Esophagus muscularis mucosa (tissue), 4 donors: ENCODE measurements at places on chromosomes 12 and 14.
A peak's percentile ranks its signal among the peaks of the same experiment; 100 is the strongest.

DNA sequence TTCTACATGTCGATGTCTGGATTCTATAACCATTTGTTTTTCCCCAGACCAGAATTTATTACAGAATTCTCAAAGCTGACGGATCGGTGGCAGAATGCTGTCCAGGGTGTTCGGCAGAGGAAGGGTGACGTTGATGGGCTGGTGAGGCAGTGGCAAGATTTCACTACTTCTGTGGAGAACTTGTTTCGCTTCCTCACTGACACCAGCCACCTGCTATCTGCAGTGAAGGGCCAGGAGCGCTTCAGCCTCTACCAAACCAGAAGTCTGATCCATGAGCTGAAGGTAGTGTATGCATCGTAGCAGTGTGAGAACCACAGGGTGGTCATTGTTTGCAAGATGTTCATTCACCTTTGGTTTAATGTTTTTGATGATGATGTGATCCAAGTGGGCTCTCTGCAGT, 124.0 kb downstream of the ESR2 start:
- no peak for DNase-seq

DNA sequence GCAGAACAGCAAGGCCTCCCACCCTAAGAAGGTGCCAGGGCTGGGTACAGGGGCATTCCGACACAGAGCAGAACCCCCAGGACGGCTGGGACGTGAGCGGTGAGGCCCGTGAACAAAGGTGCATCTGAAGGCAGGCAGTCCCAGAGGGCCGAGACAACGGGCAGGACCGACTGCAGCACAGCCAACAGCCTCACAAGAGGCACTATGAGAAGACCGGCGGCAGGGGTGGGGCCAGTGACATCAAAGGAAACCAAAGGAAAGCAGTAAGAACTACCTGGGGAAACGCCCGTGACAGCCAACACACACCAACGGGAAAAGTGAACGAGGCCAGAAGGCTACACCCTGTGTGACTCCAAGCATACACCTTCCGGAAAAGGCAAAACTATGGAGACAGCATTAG, 9.1 kb downstream of the BTBD6 start:
- DNase-seq, result no peak

DNA sequence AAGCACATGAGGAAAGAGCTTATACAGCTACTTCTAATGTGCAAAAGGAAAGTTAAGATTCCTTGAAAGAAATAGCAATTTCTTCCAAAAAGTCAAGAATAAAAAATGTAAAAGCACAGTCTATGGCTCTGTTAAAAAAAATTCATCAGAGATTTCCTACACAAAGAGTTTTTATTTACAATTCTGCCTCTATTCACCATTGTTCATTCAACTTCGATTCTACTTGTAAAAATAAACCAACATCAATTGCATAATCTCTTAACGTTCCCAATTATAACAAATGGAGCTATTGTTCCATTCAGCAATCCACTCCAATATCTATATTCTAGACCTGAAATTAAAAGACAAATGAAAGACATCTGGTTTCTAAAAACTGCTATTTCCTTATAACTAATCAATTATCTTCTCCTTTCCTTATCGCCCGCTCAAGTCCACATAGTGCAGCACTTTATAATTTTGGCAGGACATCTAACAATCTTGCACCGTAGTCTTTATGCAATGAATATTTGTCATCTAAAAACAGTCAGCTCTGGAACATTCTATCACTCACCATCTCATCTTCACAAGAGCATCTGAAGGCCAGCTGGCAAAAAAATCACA, 6.2 kb downstream of the EIF2S3B start:
- no peak for DNase-seq

DNA sequence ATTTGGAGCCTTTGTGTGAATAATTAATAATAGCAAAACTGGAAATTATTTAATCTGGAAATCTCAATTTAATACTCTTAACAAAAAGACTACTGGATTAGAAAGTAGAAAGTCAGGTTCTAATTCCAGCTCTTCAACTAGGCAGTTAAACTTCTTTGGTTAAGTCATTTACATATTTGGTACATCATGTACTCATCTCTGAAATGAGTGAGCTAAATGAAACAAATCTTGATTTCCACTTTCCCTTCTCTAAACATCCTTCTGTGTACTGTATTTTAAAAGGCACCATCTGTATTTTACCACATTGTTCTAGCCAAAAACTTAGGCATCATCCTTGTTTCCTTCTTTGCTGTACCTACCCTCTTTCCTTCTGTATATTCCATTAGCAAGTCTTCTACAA, 26.9 kb downstream of the CRADD start:
- DNase-seq, result no peak

GRCh38 chr14:105092171-105093037, 27.2 kb upstream of the GPR132 start:
- DNase-seq, result no peak

GRCh38 chr12:1500095-1500801, 94.1 kb downstream of the FBXL14 start:
- no peak for DNase-seq

DNA sequence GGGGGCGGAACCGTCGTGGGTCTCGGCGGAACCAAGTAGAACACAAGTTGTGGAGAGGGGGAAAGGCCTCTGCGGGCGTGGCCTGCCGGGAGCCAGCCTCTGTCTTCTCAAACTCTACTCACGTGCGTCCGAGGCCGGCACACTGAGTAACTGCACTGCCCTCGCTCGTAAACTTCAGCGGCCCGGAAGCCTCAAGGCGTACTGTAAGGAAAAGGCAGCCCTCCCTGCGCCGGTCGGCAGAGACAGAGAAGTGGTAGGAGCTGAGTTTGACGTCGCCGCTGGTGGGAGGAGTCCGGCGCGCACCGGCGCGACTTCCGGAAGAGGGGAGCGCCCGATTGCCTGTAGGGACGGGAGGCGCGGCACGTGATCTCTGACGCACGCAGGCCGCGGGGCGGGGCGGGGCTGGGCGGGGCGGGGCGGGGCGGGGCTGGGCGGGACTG, at the start of gene FBXO33:
Gene FBXO33, minus strand, starts transcription at position 255 of the 440 bp plus-strand sequence. CDS start 271 bp downstream, outside the sequence.
- DNase-seq, result peak; percentile 100

DNA sequence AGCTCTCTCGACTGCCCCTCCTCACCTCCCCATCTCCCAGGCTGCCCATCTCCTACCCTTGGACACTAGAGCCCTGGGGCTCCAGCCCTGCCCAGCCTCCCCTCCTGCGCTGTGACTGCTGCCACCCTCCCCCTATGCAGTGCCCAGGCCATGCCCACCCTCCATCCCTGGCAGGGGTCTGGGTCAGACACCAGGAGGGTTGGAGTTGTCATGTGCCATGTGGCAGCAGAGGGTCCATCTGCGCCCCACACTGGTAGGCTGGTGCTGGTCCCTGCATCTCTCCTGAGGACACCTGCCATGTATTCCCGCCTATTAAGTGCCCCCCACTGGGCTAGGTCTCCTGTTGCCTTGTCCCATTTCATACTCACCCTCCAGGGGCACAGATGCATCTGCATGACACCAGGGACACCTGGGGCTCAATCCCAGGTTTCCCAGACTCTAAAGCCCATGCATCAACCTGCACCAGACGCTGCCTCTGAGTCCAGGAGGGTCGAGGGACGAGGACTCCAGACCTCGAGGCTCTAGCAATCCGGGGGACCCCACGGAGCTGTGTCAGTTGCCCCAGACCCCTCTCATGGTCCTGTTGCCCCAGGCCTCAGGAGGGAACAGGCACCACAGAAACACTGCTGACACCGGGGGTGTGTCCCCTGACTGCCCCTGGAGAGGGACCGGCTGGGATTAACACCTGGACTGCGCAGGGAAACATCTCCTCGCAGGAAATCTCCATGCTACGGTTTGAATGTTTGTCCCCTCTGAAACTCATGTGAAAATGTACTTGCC, 23.4 kb upstream of the SFSWAP start:
- no peak for DNase-seq

GRCh38 chr14:34368115-34368970, 93.7 kb downstream of the SPTSSA start:
- peak; percentile 64 for DNase-seq

DNA sequence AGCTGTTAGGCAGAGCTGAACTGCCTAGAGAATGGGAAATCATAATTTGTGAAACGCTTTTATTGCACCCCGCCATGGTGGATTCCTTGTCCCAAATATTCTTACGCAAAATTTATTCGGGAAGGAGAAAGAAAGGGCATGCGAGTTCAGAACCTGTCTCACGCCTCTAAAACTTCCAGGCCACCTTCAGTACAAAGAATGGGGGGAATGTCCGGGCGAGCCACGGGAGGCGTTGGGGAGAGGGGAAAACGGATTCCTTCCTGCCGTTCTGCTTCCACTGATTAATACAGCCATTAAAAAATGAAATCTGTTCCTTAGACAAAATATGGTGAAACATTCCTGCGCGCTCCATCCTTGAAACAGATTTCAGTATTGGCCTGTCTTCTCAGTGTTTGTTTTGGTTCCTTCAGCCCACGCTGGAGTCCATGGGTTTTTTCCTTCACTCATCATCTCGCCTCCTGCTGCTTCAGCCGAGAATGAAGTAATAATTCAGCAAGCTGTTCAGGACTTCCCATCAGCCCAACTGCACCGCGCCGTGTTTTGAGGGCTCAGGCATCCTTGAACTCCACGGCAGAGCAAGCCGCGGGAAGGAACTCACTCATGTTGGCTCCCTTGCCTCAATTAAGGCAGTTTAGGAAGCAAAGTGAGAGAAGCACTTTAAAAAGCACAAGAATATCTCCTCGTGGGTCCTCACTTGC, 47.7 kb upstream of the CDKN3 start:
- DNase-seq, result no peak

GRCh38 chr12:110933326-110933974, 13.1 kb upstream of the MYL2 start:
- DNase-seq, result no peak

DNA sequence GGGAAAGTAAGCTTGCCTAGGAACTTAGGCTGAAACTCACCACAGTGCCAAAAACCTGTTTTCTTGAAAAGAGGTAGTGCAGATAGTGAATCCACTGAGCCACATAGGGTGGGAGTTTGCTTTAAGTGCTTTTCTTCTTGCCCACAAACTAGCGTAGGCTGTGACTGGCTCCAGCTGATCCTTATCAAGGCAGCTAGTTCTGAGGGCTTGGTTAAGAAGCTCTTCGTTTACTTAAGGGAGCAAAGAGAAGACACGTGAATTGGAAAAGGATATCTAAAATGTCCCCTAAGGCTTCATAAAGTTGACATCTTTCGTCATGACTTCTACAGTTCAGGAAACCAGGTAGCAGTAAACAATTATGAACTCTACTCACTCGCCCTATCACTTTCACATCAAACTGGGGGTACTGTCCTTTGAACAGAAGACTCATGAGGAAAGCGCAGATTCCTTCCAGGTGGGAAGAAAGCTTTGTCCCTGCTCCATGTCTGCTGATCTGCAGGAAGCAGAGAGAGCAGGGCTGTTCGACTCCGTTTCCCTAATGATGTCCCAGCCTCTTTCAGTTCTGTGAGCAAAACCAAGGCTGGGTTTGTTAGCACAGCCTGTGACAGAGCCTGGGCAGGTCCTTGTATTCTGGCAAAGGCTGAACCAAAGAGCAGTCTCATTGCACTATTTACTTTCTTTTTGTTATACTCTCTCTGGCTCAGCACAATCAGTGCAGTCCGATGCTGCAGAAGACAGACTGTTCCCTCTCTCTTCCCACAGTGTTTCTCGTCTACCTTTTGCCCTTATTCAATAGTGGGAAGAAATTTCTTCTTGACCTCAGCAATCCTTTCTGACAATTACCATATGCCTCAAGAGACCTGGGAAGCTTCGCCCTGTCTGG, 93.5 kb upstream of the ETV6 start:
- DNase-seq, result no peak

DNA sequence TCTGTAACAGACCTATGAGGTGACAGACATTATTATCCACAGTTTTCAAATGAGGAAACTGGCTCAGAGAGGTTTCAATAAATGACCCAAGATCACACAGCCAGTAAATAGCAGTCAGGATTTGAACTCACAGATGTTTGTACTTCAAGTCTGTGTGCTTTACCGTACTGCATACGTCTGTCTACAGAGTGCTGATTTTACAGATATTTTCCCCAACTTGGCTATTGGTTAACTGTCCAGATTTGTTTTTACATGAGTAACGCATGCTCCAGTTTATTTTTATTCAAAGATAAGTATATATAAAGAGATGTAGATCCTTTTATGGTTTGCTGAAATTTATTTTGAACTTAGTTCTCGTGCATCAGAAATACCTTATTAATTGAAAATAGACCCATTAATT, 65.7 kb upstream of the SLC38A2 start:
- no peak for DNase-seq

DNA sequence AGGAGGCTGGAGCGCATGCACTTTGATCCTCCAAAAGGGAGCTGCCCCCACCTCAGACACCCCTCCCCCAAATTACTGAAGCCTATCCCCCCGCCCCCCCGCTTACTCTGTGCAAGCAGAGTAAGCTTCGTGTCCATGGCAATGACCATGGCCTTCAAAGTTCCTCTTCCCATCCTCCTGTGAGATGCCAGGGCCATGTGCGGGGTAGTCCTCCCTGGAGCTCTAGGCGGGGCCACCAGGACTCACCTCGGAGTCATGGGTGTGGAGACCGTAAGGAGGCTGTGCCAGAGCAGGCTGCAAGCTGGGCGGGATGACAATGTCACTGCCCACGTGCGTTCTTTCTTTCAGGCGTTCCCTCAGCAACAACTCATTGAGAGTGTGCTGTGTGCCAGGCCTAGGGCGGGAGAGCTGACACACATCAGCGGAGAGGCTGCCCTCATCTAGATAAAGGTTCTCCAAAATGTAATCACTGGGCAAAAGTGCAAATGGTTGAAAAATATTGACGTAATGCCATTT, 66.8 kb downstream of the C14orf132 start:
- no peak for DNase-seq

DNA sequence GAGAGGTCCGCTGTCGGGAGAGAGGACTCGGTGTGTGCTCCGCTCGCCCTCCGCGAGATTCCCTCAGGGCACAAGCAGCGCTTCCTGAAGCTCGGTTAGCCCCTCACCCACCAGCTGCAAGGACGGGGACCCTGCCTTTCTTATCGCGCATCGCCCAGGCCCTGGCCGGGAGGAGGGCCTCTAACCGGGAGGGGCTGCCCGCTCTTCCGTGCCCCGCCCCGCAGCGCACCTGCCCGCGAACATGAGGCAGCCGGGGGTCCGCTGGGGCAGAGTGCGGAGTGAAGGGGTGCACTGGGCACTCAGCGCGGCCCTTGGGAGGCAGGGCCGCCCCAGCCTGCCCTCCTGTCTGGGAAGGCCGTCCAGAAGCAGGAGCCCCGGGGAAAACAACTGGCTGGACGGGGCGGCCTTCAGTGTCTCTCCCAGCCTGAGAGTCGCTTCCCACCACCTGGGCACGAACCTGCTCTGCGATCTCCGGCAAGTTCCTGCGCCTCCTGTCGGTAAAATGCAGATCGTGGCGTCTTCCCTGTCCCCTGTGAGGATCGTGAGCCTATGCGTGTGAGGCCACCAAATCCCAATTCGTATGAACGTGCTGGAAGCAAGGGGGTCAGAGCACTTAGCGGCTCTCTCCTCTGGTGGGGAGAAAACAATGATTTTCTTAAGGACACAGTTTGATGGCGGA, 28.0 kb upstream of the ADIPOR2 start:
- DNase-seq, result no peak
